ENCODE measurements at places on chromosomes 2 and 18.

DNA sequence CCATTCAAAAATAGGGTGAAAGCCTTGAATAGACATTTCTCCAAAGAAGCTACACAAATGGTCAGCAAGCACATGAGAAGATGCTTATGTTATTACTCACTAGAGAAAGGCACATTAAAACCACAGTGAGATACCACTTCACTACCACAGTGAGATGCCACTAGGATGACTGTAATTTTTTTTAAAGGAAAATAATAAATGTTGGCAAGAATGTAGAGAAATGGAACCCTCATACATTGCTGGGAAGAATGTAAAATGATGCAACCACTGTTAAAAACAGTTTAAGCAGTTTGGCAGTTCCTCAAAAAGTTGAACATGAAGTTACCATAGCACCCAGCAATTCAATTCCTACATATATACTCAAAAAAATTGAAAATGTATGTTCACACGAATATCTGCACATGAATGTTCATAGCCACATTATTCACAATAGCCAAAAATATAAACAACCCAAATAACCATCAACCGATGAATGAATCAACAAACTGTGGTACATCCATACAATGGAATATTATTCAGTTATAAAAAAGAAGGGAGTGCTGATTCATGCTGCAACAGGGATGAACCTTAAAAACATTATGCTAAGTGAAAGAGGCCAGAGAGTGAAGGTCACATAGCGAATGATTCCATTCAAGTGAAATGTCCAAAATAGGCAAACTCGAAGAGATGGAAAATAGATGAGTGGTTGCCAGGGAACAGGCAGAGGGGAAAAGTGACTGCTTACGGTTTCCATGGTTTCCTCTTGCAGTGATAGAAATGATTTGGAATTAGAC is 156.2 kb upstream of the NDUFV2 start:
- no peak for DNase-seq

GRCh38 chr2:38207168-38207567 is 131.2 kb upstream of the CYP1B1 start:
- DNase-seq = no peak

GRCh38 chr2:128531856-128532255 is 213.2 kb upstream of the HS6ST1 start:
- peak; percentile 60 for DNase-seq

GRCh38 chr2:31205186-31205585 is 12.1 kb downstream of the CAPN14 start:
- DNase-seq = no peak

DNA sequence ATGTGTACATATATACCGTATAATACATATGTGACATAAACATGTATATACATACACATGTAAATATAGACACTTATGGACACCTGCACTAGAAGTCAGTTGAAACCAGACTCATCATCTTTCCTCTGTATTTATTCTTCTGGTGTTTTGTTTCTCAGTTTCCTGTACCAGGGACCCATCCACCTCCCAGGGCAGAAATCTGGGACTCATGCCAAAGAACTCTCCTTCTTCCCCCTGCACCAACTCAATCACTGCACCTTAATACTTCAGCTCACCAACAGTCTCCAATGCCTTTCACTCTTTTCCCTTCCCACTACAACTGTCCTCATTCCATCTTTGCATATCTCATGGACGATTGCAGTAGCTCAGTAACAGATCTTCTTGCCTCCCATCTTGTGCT is 428.0 kb downstream of the FBXO15 start:
- DNase-seq = no peak

- DNase-seq = no peak
Measured at GRCh38 chr2:128435576-128436478, 117.2 kb upstream of the HS6ST1 start.

DNA sequence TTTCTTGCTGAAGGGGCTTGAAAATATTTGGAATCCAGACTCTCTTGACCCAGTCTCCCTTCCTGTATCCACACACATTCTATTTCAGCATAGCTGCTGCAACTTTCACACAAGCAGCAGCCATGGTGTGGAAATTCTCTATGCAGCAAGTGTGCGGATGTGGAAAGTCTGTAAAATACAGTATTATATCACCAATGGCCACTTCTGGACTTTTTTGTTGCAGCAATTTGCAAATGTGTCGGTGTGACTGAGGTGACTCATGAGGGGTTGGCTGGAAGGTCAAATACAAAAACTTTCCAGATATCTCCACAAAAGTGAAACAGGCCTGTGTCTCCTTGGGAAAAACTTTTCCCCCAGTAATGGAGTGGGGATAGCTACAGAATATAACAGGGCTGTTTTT is 299.3 kb upstream of the GYPC start:
- no peak for DNase-seq

All from hematopoietic multipotent progenitor cell treated with erythropoietin and hydrocortisone succinate and interleukin-3 and kit ligand, for 4 days (in vitro differentiated cells).